ENCODE measurements at places on chromosomes 3 and 15.

GRCh38 chr15:87477026-87477425 lies 779.5 kb downstream of the NTRK3 start:
- DNase-seq: no peak

- no peak for DNase-seq
These were observed 62.8 kb downstream of the SCN11A start for GRCh38 chr3:38988955-38989354.

DNA sequence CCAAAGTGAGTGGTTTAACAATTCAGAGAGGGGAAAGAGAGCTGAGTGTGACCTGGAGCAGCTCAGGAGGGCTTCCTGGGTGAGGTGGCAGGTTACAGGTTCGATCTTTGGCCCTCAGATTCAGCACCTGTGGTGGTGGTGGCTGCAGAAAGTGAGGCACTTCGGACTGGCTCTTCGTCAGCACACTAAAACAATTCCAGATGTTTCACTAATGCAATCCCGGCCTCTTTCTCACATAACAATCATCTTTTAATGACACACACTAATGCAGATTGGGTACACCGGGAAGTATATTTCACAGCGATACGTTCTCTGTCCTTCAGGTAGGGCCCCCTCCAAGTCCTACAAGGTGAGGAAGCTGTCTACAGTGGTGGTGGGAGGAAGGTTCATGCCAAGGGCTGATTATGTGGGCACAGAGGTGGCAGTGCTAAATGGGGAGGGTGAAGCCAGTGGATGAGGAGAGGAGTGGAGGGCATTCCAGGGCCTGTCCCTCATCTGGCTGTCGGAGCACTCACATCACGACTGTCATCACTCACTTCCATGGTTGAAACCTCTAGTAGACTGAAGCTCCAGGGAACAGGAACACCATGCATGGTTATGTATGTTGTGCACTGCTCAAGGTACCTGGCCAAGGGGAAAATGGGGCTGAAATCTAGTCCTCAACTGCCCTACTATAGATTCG lies 171.1 kb downstream of the RAB11A start:
- no peak for DNase-seq

DNA sequence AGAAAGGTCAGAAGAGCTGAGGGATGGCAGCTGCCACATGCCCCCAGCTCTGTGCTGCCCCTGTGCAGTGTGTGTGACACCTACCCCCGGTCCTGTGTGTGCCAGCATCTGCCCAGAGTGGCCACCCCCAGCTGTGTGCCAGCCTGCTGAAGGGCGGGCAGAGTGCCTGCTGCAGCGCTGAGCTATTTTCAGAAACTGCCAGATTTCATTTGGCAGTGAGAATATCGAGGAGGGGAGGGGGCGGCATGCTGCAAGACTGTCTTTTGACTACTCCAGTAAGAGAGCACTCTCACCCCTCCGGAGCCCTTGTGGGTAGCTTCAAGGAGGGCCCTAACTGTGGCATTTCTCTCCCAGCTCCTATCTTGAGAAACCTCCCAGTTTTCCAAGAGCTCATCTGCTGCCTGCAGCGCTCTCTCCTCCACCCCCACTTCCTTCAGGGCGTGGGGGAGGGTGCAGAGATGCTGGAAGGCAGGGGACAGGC lies 25.2 kb upstream of the DOCK3 start:
- no peak for DNase-seq

- no peak for DNase-seq
These were observed 45.1 kb downstream of the SGO1 start for GRCh38 chr3:20140881-20141280.

DNA sequence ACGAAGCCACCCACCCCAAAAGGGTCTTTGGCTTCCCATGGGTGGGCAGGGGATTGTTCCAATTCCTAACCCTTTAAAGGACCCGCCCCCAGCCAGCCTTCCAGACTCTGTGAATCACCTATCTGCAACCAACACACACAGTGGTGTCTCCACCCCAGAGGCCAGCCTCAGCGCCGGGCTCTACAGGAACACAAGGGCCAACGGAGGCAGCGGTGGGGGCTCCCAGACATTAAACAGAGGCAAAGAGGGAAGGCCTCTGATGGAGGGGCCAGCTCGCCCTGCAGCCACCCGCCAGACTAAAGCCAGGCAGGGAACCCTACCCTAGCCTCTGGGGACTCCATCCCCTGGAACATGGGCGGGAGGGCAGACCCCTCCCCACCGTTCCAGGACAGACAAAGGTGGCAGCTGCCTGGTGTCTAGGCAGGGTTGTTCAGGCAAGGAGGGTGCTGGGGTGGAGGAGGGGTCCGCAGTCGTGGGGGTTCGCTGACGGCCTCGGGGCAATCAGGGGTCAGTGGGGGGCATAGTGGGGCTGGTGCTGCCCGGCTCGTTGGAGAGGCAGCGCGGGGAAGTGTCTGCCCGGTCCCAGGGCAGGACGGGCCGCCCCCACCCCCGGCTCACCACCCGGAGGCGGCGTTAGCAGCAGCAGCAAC lies 448 bp downstream of the SHISA5 start:
- DNase-seq: no peak
